ENCODE measurements at places on chromosomes 5 and 9. TPM values are rescaled to one million over a fixed set of nuclear protein-coding genes. Genes with fewer than 3 reads are reported as not detected.
A peak's percentile ranks its signal among the peaks of the same experiment; 100 is the strongest.

Gene PTGES
- 4.5 TPM for total RNA-seq

GRCh38 chr9:113701774-113702755 lies 174.0 kb upstream of the ZNF618 start:
- no peak for DNase-seq

- no peak for DNase-seq
These were observed 1992.3 kb downstream of the MAT2B start for GRCh38 chr5:165497707-165498106.

- DNase-seq, result peak; percentile 86
These were observed 54.7 kb upstream of the SARDH start for GRCh38 chr9:133792721-133793470.

Gene ZNG1A
- 32.2 TPM for total RNA-seq

DNA sequence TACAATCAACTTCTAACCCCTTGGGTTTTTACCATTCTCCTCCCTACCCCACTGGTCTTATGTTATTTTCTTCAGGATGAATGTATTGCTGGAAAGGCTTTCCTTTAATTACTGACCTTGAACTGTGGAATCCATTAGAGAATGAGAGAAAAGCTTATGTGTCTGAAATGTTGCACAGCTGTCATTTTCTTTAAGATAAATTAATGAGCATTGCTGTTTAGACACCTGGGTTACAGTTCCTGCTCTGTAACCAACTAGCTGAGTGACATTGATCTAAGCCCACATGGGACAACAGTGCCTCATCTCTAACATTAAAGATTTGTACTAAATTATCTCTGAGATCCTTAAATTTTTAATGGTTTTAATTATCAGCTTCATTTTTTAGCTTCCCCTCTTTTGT lies 507.0 kb downstream of the TAF11L14 start:
- DNase-seq, result no peak
